ENCODE measurements at places on chromosomes 13 and 19.

GRCh38 chr19:6753178-6754031 is 13.8 kb downstream of the SH2D3A start:
- peak; percentile 40 for DNase-seq

DNA sequence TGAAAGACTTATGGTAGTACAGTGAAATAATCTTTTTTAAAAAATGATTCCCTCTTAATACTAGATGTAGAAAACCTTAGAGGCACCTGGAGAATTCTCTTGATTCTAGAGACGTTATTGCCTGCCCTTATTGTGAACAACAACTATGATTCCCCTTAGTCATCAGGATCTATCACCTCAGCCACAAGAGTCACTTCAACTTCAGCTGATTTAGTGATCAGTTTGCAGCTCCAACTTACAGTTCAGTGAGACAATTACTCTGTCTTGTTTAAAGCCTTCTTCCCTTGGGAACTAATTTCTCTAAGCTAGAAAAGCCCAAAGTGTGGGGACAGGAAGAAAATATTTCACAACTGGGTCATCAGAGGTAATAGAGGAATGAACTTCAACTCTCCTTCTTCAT is 254.3 kb upstream of the SLITRK1 start:
- no peak for DNase-seq

DNA sequence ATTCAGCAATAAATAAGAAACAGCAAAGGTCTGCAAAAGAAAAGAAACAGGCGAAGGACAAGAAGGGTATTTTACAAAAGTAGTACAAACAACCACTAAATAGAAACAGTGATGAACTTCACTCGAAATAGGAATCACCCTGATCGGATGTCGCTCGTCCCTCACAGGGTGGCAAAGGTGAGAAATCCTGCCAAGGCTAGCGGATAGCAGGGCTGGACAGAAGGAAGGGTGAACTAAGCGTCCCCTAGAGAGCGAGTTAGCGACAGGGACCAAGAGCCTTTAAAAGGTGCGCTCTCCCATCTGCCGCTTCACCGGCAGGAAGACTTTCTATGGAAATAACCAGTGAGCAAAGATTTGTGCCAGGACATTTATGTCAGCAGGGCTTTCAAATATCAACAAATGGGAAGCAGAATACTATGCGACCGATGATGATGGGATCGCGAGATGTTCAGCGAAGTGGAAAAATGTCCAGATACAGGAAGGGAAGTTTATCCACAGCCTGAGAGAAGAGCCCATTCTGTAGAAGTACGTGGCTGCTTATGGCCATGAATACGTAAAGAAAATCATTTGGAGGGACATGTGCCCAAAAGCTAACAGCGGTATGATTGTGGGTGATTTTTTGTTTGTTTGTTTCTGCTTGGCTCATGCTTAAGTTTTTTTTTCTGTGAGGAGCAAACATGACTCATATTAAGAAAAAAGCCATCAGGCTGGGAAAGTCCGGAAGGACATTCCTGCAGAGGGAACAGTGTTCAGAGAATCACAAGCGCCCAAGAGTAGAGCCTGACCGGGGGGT is 18.9 kb downstream of the ELAVL1 start:
- peak; percentile 76 for DNase-seq

DNA sequence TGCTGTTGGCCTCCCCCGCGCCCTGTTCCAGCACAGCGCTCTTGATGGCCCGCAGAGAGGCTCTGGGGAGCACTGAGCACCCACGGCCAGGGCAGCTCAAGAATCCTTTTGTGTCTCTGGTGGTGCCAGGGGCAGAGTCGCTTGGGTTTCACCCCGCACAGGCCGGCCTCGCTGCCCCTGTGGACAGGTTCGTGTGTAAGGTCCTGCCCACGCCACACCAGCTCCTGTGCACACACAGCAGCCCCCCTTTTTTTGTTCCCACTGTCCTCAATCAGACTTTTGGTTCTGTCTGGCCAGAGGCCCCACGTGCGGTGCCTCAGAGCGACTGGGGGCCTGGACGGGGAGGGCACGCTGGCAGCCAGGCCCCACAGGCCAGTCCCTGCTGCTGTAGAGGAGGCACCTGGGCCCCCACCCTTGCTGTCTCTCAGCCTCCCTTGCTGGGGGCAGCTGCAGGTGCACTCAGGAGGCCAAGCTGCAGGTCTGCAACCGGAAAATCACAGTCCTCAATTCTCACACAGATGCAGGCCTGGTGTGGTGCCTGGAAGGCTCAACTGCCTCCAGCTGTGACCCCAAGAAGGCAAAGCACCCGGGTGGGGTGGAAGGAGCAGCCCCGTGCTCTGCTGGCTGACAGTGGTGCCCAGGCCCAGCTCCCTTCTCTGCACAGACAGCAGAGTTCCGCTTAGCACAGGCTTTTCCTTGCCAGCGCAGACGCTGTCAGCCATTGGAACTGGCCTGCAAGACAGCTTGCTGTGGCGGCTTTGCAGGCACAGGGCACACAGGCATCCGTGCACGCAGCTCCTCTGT is 12.6 kb upstream of the F7 start:
- DNase-seq = no peak

GRCh38 chr13:31175847-31176532 is 14.3 kb upstream of the HSPH1 start:
- DNase-seq = no peak

- peak; percentile 39 for DNase-seq
These were observed 1.8 kb downstream of the ETHE1 start for GRCh38 chr19:43524922-43525835.

GRCh38 chr19:5700455-5701092 is 10.5 kb downstream of the RPL36 start:
- DNase-seq = no peak

GRCh38 chr13:54775501-54776191 is 1747.0 kb downstream of the OLFM4 start:
- DNase-seq = no peak

GRCh38 chr13:67283637-67284036 is 53.5 kb upstream of the PCDH9 start:
- no peak for DNase-seq

- no peak for DNase-seq
These were observed 18.7 kb upstream of the NMRK2 start for GRCh38 chr19:3914199-3914598.

DNA sequence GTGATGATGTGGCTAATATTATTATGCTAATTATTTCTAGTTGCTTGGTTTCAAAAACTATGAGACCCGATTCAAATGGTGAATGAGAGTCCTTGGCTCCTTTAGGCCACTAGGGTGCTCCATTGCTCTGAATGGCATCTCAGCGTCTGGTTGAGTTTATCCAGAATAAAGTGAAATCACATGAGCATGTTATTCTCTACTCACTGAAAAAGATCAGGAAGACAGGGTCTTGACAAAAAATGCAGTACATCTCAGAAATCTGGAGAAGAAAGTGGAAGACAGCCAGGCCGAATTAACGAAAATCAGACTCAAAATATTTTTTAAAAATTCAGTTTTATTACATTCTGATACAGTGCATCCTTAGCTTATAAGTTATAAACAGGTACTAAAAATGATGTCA is 516.2 kb downstream of the MYO16 start:
- DNase-seq = peak; percentile 74

- DNase-seq = no peak
These were observed 451.0 kb upstream of the SLC10A2 start for GRCh38 chr13:103517066-103517767.

GRCh38 chr13:92390217-92390616 is 836.4 kb upstream of the GPC6 start:
- DNase-seq = no peak

DNA sequence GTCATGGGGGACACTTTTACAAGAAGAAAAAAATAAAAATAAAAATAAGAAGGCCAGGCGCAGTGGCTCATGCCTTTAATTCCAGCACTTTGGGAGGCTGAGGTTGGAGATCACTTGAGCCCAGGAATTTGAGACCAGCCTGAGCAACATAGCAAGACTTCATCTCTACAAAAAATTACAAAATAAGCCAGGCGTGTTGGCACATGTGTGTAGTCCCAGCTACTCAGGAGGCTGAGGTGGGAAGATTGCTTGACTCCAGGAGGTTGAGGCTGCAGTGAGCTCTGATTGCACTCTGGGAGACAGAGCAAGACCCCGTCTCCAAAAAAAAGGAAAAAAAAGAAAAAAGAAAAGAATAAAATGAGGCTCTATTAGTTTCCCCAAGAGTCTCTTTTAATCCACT is 157.0 kb downstream of the PTPRS start:
- DNase-seq = no peak

DNA sequence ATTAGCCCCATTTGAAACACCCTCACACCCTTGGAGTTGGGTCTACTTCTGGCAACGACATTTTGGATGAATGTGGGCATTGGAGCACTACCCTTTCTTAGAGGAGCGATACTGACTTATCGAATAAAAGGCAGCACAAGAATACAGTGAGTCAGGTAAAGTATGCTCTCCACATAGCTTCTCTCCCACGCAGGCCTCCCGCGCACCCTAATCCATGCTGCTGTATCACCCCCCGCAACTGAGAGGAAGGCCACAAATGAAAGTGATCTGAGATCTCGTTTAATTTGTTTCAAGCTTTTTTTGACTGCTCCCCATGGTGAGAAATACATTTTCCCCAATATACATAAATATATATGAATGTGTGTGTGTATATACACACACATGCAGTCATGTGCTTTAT is 25.4 kb upstream of the AKAP11 start:
- no peak for DNase-seq

GRCh38 chr19:18756896-18757295 is 34.2 kb downstream of the COMP start:
- DNase-seq = no peak

GRCh38 chr13:29679396-29680053 is 84.0 kb upstream of the SLC7A1 start:
- DNase-seq = no peak

- no peak for DNase-seq
These were observed 86.2 kb upstream of the HTR2A start for GRCh38 chr13:46982856-46983582.

DNA sequence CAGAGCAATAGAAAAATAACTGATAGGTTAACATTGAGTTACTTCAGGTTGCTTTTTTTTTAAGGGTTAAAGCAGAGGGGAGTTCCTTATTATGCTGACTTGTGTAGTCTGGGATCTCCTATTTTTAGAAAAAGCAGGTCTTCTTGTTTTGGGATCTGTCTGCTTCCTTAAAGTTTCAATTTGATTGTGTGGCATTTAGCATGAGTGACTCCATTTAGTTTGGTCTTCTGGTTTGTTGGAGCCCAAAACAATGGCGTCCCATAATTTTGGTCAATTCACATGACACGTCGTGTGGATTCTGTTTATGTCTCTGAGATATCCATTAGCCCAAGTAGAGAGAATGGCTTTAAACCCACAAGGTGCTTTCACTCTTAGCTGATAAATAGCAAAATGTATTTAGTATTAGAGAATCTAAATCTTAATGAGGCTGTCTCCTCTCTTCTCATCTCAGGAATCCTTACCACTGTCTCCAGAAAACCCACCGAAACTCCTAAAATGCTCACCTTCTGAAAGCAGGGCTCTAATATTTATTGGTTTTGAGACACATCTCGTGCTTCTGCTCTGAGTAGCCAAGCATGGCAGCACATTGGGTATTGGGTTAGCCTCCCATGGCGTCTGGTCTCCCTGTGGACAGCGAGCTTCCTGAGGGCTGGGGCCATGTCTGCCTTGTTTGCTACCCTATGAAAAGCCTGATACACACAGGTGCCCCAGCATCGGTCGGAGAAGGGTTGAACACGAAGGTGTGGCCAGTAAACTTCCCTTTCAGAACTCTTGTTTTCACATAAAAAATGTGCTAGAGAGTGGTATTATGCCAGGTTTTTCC is 67.2 kb upstream of the GPR183 start:
- no peak for DNase-seq

GRCh38 chr13:99658261-99658991 is 157.2 kb downstream of the TM9SF2 start:
- peak; percentile 30 for DNase-seq

DNA sequence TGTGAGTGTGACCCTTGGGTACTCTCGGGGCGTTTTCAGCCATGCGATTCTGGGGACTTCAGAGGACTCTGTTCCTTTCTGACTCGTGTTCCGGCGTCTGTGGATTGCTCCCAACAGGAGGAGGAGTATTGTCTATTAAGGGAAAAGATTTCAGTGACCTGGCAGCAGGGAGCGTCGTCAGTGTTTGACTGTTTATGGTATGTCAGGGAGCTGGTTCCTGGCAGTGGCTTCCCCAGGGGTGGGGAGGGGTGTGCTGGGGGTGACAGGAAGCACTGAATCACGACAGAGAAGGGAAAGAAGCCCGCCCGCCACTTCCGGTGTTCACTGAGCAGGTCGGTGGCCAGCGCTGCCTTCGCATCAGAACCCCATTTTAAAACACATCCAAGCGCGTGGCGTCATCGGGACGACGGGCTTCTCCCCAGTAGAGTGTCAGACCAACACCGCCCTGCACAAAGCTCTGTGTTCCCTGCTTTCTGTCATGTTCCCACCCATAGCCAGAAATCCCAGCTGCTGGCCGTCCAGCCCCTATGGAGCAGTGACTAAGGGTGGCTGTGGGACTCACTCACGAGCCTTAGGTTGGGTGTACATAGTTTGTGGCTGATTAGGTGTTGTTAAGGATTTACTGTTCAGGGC is 33.8 kb downstream of the COL4A2 start:
- peak; percentile 75 for DNase-seq

GRCh38 chr13:36950920-36951319 is 30.9 kb upstream of the SMAD9 start:
- DNase-seq = no peak

GRCh38 chr13:109383683-109384082 is 402.7 kb downstream of the IRS2 start:
- DNase-seq = peak; percentile 69

DNA sequence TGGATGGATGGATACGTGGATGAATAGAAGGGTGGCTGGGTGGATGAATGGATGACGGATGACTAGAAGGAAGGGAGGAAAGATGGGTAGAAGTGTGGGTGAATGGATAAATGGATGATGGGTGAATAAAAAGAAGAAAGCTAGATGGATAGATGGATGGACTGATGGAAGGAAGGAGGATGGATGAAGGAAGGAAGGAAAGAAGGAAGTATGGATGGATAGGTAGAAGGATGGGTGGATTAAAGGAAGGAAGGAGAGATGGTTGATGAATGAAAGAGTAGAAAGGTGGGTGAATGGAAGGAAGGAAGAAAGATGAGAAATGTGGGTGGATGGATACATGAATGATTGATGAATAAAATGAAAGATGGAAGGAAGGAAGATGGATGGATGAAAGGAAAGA is 14.5 kb downstream of the ARHGEF18 start:
- no peak for DNase-seq

GRCh38 chr13:44843403-44843802 is 145.9 kb downstream of the NUFIP1 start:
- DNase-seq = peak; percentile 83

GRCh38 chr19:29798774-29799497 is 12.9 kb upstream of the CCNE1 start:
- DNase-seq = no peak

DNA sequence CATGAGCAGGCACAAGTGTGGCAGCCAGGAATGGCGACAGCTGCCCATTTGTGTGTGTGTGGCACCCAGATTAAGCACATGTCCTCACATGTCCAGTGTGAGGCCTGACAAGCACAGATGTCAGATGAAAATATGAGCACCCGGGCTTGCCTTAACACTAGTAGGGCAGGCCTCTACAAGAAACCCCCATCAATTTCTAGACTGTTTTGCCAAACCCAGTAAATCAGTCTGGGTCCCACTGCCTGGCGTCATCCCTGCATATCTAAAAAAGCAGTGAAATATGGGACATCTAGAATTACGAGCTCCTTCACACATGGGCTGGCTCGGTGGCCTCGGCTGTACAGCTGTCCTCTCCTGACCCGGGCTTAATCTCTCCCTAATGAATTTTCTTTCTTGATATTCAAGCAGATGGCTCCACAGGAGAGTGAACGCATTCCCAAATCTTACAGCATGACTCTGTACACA is 432.7 kb downstream of the FOXO1 start:
- peak; percentile 81 for DNase-seq

All from LHCN-M2 (cell line).